ENCODE measurements at places on chromosomes 11 and 22.

GRCh38 chr11:24286238-24286637 is 210.6 kb upstream of the LUZP2 start:
- no peak for DNase-seq

- no peak for DNase-seq
Measured at GRCh38 chr11:80686889-80687288, 1246.1 kb upstream of the TENM4 start.

GRCh38 chr22:36378869-36379217 is 8.9 kb downstream of the MYH9 start:
- DNase-seq: no peak

GRCh38 chr22:44888491-44889254 is 121.1 kb downstream of the PHF21B start:
- no peak for DNase-seq

GRCh38 chr11:102197670-102198139 is 87.5 kb downstream of the YAP1 start:
- DNase-seq: no peak

GRCh38 chr11:112620621-112621394 is 340.4 kb upstream of the NCAM1 start:
- DNase-seq: no peak

GRCh38 chr11:13221722-13222121 is 55.9 kb upstream of the BMAL1 start:
- DNase-seq: no peak

DNA sequence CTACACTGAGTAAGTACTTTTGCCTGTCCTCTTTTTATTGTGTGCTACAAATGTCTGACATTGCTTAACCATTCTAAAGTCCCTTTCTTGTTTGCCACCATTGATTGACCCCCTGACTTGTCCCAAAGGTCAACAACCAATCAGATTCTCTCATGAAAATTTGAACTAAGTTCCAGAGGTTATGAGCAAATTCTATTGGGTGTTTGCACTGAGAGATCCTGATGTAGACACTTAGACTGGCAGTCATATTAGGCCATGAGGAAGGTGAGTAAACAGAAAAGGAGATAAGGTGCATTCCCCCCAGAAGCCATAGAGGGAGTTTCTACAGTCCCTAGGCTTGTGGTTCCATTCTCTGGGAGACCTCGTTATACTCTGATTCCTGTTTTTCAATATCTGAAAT is 101.3 kb upstream of the E2F8 start:
- DNase-seq: no peak

All from stimulated activated CD4-positive, alpha-beta T cell treated with anti-CD3 and anti-CD28 coated beads, Interleukin-1b, Interleukin-23, amount 100 ng/mL, for 4 hours (primary cell).